ENCODE measurements at places on chromosomes 4 and X. TPM values are rescaled to one million over a fixed set of nuclear protein-coding genes. Genes with fewer than 3 reads are reported as not detected.
A peak's percentile ranks its signal among the peaks of the same experiment; 100 is the strongest.

DNA sequence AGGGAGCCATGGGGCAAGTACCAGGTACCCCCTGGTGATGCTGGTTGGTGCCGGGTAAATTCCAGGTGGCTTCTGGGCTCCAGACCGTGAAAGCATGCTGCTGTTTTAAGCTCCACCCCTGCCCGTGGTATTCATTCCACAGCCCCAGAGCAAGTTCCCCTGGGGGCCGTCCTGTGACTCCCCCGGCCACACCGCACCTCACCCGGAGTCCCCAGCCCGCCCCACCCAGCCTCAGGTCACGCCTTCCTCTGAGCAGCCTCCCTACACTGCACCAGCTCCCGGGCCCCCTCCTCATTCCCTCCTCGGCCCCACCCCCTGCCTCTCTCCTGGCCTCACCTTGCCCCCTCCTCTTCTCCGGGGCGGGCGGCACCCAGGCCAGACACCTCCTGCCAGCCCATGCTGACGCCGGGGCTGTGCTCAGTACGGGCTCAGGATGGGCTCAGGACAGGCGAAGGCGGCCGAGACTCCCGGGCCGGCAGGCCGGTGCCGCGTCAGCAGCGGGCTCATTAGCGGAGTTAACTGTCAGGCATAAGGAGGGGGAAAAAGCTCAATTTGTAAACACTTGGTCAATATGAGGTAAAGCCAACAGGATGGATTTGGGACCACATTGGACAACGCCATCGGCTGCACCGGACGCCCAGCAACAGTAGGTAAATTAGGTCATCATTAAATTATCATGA, 127.4 kb downstream of the FAM53A start:
- DNase-seq = peak; percentile 49
- H3K4me1 ChIP-seq = no peaks in the 10 kb centered on the region
- no peak overlapping the region for H3K4me3 ChIP-seq
- H3K27me3 ChIP-seq = peaks cover 2% of the 10 kb centered on the region

GRCh38 chrX:15838017-15838416, 16.6 kb downstream of the AP1S2 start:
- no peak for DNase-seq
- H3K4me1 ChIP-seq = no peaks in the 10 kb centered on the region
- no peak overlapping the region for H3K4me3 ChIP-seq
- H3K27me3 ChIP-seq = no peaks in the 10 kb centered on the region

- H3K27me3 ChIP-seq = no peaks in the 10 kb centered on the region
- DNase-seq = no peak
- H3K4me3 ChIP-seq = no peak overlapping the region
- H3K4me1 ChIP-seq = no peaks in the 10 kb centered on the region
- H3K27ac ChIP-seq = no peak overlapping the region
- no peaks in the 10 kb centered on the region for H3K36me3 ChIP-seq
Observed at GRCh38 chr4:176153124-176153523, 42.3 kb downstream of the SPATA4 start.

RIBC1 gene
- total RNA-seq = 2.5 TPM

- no peaks in the 10 kb centered on the region for H3K36me3 ChIP-seq
- no peak overlapping the region for H3K27ac ChIP-seq
- no peak for DNase-seq
- no peak overlapping the region for H3K4me3 ChIP-seq
- H3K4me1 ChIP-seq = no peaks in the 10 kb centered on the region
Observed at GRCh38 chrX:123906557-123907316, 46.9 kb downstream of the XIAP start.

GRIA3 gene
- total RNA-seq = 1.4 TPM

PLAC1 gene
- not detected for total RNA-seq

SLC38A5 gene
- total RNA-seq = 8.3 TPM

DNA sequence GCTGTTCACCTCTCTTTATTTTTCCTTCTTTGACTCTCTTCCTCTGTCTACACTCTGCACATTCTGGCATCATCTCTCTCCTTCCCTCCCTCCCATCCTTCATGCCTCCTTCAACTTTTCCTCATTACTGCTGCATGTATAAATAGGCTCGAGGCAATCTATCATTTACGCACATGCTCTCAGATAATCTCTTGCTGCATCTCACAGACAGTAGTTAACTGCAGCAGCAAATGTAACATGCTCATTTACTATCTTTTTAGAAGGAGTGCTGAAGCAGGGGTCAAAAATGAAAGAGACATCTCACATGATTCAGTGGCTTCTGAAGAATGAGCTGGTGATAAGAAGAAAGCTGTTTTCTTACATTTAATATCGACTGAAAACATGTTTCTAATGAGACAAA, 127.7 kb downstream of the RASL11B start:
- DNase-seq = no peak
- H3K27me3 ChIP-seq = no peaks in the 10 kb centered on the region
- peaks cover 5% of the 10 kb centered on the region for H3K4me1 ChIP-seq
- no peak overlapping the region for H3K4me3 ChIP-seq

ARMCX4 gene
- total RNA-seq = 16.0 TPM

HTN1 gene
- total RNA-seq = not detected

DNA sequence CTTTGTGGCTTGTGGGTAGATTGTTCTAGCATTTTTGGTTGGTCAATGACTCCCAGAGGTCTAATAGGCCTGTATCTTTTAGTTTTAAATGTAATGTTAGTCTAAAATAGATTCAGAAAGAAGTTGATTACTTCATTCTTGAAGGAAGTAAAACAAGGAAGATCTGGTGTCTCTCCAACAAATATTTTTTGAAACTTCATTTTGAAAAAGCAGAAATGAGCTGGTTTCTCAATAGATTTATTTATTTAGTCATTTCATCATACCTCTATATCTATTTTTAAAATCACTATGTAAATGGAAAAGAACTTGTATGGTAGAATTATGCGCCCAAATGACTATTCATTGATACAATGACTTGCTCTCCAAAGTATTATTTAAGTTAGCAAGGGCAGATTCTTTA, 7.2 kb downstream of the HTR2C start:
- no peak overlapping the region for H3K4me3 ChIP-seq
- no peaks in the 10 kb centered on the region for H3K36me3 ChIP-seq
- H3K27ac ChIP-seq = no peak overlapping the region
- peaks cover 15% of the 10 kb centered on the region for H3K27me3 ChIP-seq

PRAF2 gene
- total RNA-seq = 24.0 TPM

MXRA5 gene
- 12.2 TPM for total RNA-seq

DNA sequence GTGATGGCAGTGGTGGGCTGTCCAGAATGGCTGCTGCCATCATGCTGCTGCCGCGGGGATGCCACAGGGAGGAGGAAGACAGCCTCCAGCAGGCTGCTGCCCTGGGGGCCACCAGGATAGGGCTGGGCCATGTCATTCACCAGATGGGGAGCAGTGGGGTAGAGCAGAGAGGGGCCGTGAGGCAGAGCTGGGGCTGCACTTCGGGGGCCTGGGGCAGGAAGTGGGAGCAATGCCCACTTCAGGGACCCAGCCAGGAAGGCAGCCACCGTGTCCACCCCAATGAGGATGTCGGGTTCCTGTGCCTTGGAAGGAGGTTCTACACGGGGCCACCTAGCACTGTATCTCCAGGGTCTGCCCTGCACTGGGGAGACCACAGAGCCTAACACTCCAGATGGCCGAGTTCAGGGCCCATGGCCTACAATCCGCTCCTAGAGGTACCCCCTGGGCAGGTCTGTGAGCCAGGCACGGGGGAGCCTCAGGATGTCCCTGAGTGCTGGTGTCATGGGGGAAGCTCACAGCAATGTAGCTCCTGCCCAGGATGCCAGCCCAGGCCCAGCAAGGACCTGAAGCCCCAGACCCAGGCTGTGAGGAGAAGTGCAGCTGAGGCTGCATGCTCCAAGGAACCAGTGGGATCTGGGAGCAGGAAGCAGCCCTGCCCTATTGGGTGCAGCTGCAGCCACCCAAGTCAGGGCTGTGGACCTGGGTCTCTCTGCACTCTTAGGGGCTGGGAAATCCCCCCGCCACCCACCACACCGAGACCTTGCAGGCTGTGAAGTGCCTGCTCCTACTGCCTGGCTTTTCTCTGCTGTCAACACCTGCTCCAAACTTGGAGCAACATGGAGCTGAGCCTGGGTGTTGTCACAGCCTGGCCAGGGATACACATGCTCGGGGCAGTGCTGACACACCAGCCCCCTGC, 140.3 kb downstream of the PDHA2 start:
- no peak for DNase-seq
- no peaks in the 10 kb centered on the region for H3K4me1 ChIP-seq
- no peaks in the 10 kb centered on the region for H3K36me3 ChIP-seq
- H3K4me3 ChIP-seq = no peak overlapping the region

DNA sequence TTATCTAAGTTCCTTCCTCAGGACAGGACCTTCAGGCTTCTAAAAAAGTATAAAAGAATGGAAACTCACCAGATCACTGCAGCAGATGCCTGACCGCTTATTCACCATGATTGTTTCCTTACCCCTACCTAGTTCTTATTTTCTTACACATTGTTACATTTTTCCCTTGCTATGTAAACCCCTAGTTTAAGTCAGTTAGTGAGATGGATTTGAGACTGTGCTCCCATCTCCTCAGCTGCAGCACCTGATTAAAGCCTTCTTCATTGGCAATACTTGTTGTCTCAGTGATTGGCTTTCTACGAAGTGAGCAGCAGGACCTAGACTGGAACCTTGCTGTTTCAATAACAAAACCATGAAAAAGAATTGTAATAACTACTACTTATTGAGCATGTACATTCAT, 4.7 kb downstream of the SPARCL1 start:
- no peaks in the 10 kb centered on the region for H3K36me3 ChIP-seq
- no peaks in the 10 kb centered on the region for H3K27me3 ChIP-seq
- no peak overlapping the region for H3K27ac ChIP-seq

TMEM271 gene
- total RNA-seq = not detected

FOXR2 gene
- total RNA-seq = not detected

SFRP2 gene
- 4.1 TPM for total RNA-seq

DNA sequence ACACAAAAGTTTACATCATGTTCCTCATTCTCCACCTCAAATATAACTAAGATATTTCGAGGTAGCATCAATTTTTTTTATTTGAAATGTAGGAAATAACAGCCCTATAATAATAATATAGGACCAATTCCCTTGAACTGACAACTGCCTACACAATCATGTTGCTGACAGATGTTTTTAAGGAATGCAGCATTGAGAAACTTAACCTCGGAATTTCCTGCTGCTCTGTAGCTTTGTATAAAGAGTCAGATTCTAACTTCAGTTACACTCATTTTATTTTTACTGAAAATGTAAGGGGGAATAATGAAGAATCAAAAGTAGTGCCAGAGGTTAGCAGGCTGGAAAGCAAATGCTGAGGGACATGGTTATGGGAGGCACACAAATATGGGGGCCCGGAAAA, 235.8 kb downstream of the RBMX2 start:
- peaks cover 4% of the 10 kb centered on the region for H3K36me3 ChIP-seq
- DNase-seq = no peak
- no peaks in the 10 kb centered on the region for H3K4me1 ChIP-seq
- H3K27ac ChIP-seq = no peak overlapping the region

XAGE2 gene
- total RNA-seq = not detected

PRDM5 gene
- total RNA-seq = 9.1 TPM
